ENCODE measurements at places on chromosomes 12 and 14.

GRCh38 chr14:68637106-68638021 lies 155.5 kb downstream of the ZFP36L1 start:
- peak; percentile 78 for DNase-seq

DNA sequence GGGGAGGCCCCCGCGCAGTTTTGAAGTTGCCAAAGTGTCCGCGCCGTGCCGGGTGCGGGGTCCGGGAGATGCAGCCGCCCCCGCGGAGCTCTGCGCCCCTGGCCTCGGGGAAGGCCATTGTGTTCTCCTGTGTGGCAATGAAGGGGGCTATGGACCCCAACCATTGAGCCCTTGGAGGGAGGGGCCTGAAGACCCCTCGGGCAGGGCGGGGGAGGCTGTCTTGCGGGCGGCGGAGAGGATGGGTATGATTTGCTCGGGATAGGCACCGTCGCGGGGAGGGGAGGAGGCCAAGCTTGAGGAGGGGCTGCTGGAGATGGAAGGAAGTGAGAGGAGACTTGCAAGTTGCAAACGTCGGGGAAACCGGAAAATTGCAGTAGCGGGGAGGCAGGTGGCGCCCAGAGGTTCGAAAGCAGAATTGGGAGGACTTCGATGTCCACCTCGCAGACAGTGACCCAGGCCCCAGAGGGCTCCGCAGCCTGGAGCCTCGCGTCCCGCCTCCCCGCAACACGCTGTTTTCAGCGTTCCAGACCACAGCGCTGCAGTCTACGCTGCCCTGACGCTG lies 25.4 kb downstream of the BCL11B start:
- DNase-seq = no peak

- no peak for DNase-seq
These were observed 108.1 kb upstream of the HIF1A start for GRCh38 chr14:61587081-61587713.

- DNase-seq = peak; percentile 78
These were observed 24.8 kb downstream of the KLRK1 start for GRCh38 chr12:10364815-10365622.

- DNase-seq = no peak
These were observed 131.3 kb downstream of the PTPRO start for GRCh38 chr12:15453613-15454012.

DNA sequence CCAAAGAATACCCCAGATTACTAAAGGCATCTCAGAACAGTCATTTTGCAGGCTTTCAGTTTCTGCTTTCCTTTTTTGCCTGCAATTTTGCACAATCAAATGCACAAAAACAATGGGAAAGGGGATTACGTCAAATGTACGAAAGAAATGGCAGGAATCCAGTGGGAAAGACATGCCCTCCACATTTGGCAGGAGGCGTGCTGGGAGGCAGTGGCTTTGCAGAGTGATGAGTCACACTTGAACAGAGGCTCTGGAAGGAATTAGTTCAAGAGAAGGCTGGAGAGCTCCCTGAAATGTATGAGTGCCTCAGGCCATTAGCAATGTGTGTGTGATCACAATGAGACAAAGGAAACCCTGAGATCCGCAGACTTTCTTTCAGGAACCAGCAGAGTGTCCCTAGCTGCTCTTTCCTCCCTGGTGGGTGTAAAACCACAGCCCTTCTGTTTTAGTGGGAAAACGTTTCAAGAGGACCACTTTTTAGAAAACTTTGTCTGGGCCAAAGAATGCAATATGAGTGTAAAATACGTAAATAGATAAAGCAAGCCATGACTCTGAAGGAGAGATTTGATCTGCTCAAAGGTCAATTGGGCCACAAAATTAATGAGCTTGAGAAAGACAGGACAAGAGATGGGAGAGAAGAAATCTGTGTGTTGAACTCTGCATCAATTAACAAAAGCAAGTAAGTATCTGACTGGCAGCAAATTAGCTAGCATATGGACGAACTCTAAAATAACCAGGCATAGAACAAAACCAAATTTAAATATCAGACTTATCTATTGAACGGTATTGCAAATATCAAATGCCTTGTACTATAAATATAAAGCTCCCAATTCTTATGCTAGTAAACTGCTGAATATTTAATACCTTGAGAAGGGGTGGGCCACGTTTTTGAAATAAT lies 155.4 kb upstream of the PDE3A start:
- DNase-seq = peak; percentile 99

- DNase-seq = no peak
These were observed 23.8 kb upstream of the PPM1A start for GRCh38 chr14:60225265-60225664.

Data from fibroblast of skin of right quadriceps (primary cell).